A172 (cell line): ENCODE measurements at places on chromosomes 11 and 22. TPM values are rescaled to one million over a fixed set of nuclear protein-coding genes. Genes with fewer than 3 reads are reported as not detected.

CABP4 gene
- not detected in 2 replicates for total RNA-seq

DNA sequence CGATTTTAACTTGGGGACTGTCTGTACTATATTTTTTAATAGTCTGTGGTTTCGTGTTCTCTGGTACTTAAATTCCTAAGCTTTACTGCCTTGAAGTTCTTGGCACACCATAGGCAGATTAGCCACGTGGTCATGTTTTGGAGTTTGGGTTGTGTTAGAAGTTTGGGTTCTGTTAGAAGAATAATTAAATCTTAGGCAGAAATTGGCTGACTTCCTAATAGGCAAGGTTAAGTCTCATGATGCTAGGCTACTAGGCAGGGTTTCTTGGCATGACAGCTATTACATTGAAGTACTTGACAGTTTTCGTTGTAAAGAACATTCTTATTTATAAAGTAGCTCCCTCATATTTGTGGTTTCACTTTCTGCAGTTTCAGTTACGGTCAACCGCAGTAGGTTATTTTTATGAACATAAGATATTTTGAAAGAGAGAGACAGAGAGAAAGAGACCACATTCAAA is 30.0 kb upstream of the MMP7 start:
- DNase-seq, result peak; percentile 19

- no peak for DNase-seq
Measured at GRCh38 chr11:92759571-92760214, 209.8 kb upstream of the MTNR1B start.

GRCh38 chr11:91173701-91174100 is 950.9 kb upstream of the CHORDC1 start:
- peak; percentile 1 for DNase-seq

GRCh38 chr22:44291265-44291664 is 21.5 kb downstream of the SHISAL1 start:
- peak; percentile 23 for DNase-seq

GRCh38 chr11:107508201-107508857 is 50.7 kb upstream of the CWF19L2 start:
- no peak for DNase-seq
